Stimulated activated CD8-positive, alpha-beta memory T cell treated with anti-CD3 and anti-CD28 coated beads, Interleukin-4, amount 100 ng/mL, for 4 hours (primary cell): ENCODE measurements at places on chromosomes 6 and 20.

DNA sequence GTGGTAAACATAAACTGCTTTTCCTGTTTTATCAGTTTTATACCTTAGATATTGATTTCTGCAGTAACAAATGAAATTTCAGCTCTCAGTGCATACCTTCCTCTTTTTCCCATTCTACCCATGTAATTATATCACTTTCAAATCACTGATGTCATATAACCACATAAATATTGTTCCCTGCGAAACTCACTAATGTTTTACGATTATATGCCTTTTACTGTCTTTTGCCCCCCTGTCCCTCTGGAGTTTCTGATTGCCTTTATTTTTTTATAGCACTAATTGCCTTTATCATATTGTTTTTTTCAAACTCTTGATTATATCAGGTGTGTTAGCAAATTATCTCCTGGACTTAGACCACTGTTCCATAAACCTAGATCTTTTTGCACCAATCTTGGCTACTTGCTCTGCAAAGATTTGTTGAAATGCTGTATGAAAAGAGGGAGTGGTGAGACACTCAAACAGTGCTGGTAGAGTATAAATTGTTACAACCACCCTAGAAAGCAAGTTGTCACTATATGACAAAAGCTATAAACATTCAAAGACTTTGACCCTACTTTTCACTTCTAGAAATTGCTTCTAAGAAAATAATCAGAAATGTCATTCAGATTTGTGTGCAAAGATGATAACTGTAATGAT lies 29.6 kb upstream of the EDN1 start:
- DNase-seq, result no peak

DNA sequence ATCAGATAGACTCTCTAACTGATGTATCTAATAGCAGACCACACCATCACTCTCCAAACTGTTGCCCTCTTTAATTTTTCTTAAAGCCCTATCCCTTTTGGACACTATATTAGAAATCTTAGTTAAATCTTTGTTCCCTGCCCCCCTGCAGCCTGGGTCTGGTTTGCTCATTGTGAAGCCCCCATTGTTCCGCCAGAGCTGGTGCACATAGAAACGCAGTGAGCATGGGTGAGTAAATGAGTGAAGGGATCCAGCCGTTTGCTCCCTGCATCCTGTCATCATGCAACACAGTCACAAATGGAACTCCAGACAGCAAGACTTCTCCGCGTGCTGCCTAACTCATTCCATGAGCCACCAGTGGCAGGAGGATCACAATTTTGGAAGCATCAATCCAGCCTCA lies 402.5 kb downstream of the PREX1 start:
- DNase-seq, result no peak

DNA sequence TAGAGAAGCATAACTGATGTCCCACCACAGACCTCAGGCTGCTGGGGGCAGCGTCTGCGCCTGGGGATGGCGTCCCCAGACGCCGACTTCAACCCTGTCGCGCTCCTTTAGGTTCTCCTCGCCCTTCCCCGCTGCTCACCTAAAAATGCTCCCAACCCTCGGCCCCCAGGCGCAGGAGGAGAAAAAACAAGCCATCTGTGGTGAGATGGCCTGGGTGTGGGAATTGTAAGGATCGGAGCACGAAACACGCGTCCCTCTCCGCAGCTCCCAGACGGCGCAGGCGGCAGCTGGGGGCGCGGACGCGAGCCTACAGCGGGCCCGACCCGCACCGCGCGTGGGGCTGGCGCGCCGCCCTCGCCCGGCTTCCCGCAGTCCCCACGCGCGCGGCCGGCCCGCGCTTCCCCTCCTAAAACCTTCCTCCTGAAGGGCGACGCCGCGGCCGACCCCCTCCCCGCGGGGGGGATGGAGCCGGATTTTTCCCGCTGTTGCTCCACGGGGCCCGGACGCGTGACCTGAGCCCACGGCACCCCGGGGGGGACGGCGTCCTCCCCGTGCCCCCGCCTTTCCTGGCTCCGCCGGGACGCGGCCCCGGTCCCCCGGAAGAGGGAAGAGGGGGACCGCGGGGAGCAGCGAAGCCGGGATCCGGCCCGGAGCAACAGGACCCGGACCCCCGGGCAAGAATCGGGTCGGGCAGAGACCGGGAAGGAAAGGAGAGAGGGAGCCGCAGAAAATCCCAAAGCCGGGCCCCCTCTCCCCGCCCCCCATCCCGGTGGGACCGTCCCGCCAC lies 611 bp downstream of the EPB41L2 start:
- DNase-seq, result no peak

- DNase-seq, result no peak
These were observed 43.1 kb downstream of the CD109 start for GRCh38 chr6:73739096-73739495.

DNA sequence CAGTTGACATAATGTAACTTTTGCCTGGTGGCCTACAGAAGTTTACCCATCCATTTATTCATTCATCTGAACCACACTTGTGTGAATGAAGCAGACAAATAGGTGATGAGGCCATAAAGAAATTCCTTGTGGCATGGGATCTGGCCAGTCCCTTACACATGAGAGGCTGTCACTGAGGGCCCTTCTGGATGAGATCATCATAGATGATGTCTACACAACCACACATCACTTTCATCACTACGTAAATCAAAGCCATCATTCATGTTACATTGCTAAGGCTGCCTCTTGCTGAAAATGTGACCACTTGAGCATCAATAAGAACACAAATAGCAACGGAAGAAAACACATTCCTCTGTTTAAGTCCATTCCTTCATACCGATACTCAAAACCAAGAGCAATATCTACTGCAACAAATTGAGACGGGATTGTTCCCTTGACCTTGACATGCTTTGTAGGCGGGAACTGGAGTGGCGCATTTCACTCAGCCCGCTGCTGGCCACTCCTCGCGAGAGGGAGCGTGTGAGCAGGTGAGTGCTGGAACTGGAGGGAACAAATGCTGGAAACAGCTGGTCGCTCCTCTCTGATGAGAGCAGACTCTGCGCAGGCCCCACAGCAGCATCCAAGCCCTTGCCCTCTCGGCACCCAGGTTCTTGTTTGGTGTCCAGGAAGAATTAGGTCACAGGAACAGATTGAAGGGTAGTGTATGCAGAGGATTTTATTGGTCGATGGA lies 49.3 kb downstream of the FAM50B start:
- DNase-seq, result no peak

GRCh38 chr6:44395501-44395900 lies 8.0 kb downstream of the CDC5L start:
- DNase-seq, result no peak

- DNase-seq, result no peak
These were observed 28.0 kb upstream of the ANGPT4 start for GRCh38 chr20:944148-944547.

GRCh38 chr6:113221850-113222249 lies 635.3 kb upstream of the MARCKS start:
- no peak for DNase-seq

DNA sequence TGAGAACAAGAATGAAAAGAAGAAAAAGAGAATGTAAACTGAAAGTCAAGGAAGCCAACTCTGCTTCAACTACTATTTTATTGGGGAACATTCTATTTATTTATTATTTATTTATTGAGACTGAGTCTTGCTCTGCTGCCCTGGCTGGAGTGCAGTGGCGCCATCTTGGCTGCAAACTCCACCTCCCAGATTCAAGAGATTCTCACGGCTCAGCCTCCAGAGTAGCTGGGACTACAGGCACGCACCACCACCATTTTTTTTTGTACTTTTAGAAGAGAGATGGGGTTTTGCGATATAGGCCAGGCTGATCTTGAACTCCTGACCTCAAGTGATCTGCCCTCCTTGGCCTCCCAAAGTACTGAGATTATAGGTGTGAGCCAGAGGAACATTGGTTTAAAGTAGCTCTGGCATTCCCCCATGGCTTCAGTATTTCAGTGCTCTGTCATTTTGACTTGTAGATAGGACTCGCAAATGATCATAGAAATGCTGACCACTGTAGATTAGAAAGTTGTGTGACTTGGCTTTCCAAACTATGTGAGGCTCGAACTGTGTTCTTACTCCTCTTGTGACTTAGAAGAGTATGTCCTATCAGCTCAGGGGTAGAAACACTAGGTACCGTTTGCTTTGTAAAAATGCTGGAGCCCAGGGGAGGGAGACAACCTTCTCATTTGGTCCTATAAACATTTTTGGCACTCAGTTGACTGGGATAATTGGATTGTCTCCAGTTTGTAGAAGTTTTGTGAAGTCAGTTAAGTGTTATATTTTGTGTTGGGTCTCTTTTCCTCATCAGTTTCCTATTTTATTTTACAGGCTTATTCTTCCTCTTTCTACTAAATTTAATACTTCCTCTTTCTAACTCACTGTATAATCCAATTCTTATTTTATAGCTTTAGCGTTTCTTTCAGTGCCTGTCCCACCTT lies 544.9 kb upstream of the CITED2 start:
- no peak for DNase-seq

DNA sequence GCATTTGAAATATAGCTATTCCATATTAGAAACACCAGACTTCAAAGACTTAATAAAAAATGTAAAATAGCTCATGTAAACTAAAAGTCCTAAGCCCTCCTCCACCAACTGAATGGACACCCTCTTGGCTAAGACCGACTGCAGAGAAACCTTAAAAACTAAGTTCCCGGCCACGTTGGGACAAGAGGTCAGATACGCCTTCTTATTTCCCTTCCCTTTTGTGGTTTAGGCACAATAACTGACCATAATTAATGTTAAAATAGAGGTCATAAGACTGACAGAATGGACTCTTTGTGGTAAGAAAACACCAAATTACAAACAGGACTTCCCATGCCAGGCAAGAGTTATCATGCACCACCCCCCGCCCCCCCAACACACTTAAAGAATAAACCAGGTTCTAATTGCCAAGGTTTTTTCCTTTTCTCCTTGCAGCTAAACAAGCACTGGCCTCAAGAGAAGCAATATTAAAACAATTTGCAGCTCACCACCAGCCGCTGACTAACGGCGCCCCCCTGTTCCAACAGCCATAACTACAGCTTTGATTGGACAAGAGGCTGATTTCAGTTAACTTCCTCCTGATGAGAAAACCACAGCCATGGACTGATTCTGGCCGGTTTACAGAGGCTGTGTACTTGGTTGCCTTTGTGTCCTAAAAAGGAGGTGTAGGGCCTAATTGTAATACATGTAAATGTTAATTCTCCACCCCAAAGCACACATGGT lies 10.7 kb upstream of the LAMP5 start:
- DNase-seq, result no peak

DNA sequence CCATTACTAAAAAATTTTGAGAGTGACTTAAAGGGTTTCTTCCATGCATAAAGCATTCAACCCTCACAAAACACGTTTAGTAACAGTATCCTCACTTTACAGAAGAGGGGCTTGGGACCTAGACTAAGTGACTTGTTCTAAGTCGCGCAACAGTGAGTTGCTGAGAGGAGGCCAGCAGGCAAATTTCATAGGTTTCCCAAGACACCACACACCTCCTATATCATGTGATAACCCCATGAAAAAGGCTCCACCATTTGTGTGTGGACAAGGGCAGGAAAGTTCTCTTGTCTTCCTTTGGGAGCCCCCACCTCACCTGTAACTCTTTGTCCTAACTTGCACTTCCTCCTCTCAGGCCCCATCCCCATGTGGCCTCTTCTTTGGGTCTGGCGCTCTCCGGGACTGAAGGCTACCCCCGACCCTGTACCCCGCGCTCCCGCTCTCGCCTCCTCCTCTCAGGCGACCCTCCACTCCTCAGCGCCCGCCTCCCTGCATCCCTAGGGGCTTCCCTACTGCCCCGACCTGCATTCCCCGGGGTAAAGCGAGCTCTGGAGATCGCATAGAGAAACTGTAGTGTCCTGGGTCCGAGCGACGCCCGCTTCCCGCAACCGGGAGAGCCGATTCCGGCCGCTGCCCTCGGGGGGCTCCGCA lies 392 bp downstream of the PSMB8 start:
- DNase-seq, result no peak

- no peak for DNase-seq
These were observed 58.2 kb upstream of the NKX2-2 start for GRCh38 chr20:21571841-21572690.

GRCh38 chr6:10316373-10316721 lies 98.5 kb downstream of the TFAP2A start:
- no peak for DNase-seq

- no peak for DNase-seq
These were observed 248.5 kb downstream of the THBS2 start for GRCh38 chr6:169005166-169005565.

- DNase-seq, result no peak
These were observed 634 bp downstream of the ITPA start for GRCh38 chr20:3209946-3210317.

DNA sequence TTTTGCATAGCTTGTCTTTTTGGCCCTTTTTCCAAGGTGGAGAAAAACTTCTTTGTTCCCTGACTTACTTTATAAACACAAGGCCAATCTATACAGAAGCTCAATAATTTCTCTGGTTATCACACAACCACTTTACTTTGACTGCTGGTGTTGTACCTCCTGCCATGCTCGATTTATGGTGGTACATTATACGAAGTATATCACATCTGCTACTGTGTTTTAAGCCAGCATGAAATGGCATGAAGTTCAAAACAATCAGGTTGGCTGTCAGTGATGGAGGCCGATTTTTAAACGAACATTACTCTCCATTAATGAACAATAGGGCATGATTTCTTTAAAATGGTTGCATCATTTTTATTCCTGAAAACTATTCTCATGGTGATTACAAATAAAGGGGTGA lies 21.0 kb upstream of the ATXN1 start:
- no peak for DNase-seq

DNA sequence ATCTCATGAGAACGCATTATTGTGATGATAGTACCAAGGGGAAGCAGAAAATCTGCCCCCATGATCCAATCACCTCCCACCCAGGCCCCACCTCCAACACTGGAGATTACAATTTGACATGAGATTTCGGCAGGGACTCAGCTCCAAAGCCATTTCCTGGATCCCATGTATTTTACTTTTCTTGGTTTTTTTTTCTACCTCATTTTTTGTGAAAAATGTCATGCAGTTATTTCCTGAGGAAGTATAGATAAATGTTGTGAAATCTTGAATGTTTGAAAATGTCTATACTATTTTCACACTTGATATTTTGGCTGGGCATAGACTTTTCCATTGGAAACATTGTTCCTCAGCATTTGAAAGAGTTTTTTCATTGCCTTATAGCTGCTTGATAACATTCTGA lies 9.1 kb upstream of the BRPF3 start:
- DNase-seq, result no peak

DNA sequence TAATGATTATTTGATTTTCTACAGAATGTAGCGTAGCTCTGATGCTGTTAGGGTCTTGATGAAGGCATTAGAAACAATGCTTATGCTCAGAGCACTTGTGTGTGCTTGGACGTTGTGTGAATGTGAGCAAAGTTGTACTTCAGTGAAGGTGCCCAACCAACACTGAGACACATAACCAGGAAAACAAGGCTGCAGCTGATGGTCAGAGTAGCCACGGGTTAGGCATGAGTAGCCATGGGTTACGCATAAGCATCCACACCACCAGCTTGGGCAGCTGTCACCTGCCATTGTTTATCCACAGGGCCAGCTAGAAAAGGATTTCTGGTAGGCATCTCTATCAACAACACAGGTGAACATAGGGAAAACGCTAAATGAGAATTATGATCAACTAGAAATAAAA lies 326.6 kb downstream of the NRN1 start:
- no peak for DNase-seq

- no peak for DNase-seq
These were observed 213.5 kb downstream of the MOXD1 start for GRCh38 chr6:132187816-132188215.

DNA sequence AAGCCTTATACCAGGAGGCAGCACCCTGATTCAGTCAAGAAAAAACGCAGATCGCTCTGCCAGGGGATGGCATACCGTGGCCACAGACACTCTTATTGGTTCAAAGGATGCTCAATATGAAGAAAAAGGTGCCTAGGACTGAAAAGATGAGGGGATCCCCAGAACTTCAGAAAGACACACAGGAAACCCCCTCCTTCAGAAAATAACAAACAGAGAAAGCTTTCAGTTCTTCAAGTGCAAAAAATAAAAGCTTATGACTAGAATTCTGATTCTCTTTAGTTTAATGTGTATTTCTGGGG lies 17.7 kb upstream of the MYB start:
- DNase-seq, result no peak
